CD8-positive, alpha-beta memory T cell (primary cell): ENCODE measurements at places on chromosomes 1 and 21. TPM values are rescaled to one million over a fixed set of nuclear protein-coding genes. Genes with fewer than 3 reads are reported as not detected.

The SYPL2 gene
- 0.07 TPM for polyA plus RNA-seq

The PADI4 gene
- polyA plus RNA-seq = 2.0 TPM

The LDLRAD2 gene
- polyA plus RNA-seq = not detected

The ELAPOR1 gene
- polyA plus RNA-seq = 15.7 TPM

The ATP1A1 gene
- 58.0 TPM for polyA plus RNA-seq

The GBP2 gene
- 148 TPM for polyA plus RNA-seq

The CHRNB2 gene
- 0.16 TPM for polyA plus RNA-seq

The RIMS3 gene
- polyA plus RNA-seq = 5.4 TPM

The CNTN2 gene
- not detected for polyA plus RNA-seq

The KCNE1 gene
- polyA plus RNA-seq = not detected

The SAMD13 gene
- 0.48 TPM for polyA plus RNA-seq

The NBL1 gene
- polyA plus RNA-seq = 8.1 TPM

The NTMT2 gene
- polyA plus RNA-seq = not detected

The FAM177B gene
- not detected for polyA plus RNA-seq

The OR6K3 gene
- not detected for polyA plus RNA-seq

The SMIM1 gene
- 1.1 TPM for polyA plus RNA-seq

The LRRC71 gene
- not detected for polyA plus RNA-seq

The MX1 gene
- polyA plus RNA-seq = 75.9 TPM

The SAMD11 gene
- 0.20 TPM for polyA plus RNA-seq

The NBPF4 gene
- not detected for polyA plus RNA-seq

The LCE1B gene
- not detected for polyA plus RNA-seq

The LYPD8 gene
- polyA plus RNA-seq = not detected

The JAM2 gene
- polyA plus RNA-seq = not detected
